Ureter (tissue), 1 donor: ENCODE measurements at places on chromosomes 13 and 19.

GRCh38 chr19:31289381-31289880, 59.8 kb downstream of the TSHZ3 start:
- no peak for DNase-seq

- DNase-seq, result peak; percentile 88
These were observed 25.0 kb downstream of the TSSK6 start for GRCh38 chr19:19490214-19490968.

DNA sequence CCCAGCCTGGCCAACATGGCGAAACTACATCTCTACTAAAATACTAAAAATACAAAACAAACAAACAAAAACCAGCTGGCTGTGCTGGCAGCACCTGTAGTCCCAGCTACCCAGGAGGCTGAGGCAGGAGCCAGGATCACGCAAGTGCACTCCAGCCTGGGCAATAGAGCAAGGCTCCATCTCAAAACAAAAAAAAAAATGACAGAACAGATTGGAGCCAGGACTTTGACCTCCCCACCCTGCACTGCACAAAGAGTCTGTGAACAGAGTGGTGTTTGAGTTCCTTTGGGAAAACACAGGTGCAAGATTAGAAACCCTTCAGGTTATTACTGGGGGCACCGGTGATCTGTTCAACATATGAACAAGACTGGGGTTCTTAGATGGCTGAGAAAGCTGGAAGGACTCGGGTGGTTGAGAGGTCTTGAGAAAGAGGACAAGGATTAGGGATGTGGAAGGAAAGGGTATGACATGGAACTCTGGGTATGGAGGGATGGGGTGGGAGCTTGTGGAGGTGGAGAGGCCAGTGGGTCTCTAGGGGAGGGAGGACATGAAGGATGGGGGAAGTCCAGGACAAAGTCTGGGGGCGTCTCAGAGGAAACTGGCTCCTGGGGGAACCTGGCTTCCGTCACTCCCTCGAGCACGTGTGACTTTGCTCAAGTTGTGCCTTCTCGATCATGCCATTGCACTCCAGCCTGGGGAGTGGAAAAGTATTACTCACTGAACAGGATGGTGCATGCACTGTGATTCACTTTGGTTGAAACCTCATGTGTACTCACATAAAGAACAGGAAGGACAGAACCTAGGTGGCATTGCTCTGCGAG, 25.9 kb downstream of the RCN3 start:
- no peak for DNase-seq

- no peak for DNase-seq
These were observed 14.5 kb upstream of the TSPAN16 start for GRCh38 chr19:11281356-11282049.

GRCh38 chr13:99050983-99051488, 73.2 kb upstream of the DOCK9 start:
- DNase-seq, result no peak

- no peak for DNase-seq
These were observed 72.9 kb upstream of the NPAS1 start for GRCh38 chr19:46946611-46947238.

DNA sequence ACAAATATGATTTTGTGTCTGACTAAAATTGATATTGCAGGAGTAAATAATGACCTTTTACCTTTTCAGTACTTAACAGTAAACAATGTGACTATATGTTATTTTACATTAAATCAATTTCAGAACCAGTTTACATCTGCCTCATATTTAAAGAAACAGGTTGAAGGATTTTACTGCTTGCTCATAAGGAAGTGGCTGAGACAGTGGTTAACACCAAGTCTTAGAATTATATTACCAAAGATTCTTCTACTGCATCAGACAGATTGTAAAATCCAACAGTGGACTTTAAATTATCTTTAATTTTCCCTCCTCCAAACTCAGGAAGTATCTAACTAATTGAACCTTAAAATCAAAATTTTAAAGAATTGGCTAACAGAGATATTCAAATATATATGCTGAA, 1929.9 kb downstream of the PCDH9 start:
- DNase-seq, result no peak

DNA sequence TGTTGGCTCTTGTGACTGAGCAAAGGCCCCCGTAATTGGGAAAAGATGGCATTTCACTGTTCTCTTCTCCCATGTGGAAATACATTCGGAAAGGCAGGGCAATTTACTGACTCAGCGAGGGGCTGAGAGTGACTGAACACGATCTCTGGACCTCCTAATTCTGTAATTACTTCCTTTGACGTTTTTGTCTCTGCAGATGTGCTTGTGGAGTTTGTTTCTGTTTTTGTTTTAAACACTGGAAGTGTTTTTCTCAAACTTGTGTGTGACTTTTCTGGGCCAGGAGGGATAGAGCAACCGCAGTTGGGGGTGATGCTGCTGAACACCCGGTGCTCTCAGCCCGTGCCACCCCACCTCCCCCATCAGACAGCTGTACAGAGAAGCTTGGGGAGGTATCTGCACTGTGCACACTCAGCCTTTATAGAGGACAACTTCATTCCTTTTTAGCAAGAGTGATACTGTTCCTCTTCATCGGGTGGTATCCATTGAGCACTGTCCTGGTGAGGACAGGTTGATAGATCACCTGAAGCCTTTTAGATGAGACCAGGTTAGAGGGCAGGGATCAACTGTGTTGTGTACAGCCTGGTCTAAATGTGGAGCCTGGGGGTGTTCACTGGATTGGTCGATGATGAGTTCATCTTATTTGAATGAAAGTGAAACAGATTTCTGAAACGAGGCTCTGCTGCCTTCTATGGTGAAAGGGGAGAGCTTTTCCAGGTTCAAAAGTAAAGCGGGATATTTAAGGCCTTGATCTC, 117.4 kb downstream of the ESD start:
- DNase-seq, result no peak

DNA sequence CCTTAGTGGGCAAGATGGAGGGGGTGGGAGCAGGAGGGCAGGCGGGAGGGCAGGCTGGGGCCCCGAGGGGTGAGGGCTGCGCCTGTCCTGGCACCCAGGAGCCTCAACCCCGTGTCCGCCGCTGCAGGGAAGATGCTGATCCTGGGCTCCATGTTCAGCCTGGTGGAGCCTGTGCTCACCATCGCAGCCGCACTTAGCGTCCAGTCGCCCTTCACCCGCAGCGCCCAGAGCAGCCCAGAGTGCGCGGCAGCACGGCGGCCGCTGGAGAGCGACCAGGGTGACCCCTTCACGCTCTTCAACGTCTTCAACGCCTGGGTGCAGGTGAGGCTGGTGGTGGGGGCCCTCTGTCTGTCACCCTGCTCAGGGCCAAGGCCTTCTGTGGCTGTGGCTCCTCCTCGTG, 23.5 kb downstream of the DHX34 start:
- no peak for DNase-seq

DNA sequence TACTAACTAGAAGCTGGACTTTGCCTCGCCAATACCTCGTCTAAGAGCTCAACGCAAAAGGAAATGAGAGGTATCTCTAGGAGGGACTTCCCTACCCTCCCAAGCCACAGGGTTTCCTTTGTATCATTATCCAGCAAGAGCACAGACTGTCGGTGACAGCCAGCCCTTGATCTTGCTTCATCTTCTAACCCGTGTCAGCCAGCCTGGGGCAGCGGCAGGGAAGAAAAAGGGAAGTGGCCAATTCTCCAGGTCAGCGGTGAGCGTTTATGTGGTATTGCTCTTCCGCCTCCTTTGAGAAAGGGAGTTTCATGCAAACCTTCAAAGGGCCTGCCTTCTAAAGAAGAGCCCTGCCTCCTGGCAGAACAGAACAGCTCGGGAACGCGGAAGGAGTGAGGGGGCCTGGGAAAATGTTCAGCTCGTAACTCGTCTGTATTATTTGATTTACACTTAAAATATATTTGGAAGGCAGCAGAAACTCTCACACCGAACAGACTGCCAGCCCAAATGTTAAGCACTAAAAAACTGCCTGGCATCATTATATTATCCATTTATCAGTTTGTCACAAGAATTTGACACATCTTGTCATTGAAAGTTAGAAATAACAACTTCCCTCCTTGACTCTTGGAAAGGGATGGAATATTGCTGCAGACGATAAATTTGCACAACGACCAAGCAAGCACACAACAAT, 41.8 kb downstream of the EFNB2 start:
- no peak for DNase-seq

DNA sequence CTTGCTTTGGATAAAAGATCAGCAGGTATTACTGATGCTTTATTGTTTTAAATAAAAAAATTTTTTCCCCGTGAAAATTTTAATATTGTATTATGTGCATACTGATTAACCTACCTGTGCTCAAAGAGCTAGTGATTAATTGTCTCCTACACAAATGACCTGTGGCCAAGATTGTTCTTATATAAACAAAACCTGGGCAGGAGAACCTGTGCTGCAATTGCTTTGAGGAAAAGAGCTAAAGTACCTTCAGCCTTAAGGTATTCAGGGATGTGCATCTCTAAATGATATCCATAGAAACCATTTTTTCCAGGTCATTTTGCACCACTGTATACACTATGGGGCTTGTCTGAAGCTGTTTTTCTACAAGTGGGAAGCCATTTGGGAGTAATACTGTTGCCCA, 1.2 kb downstream of the FRY start:
- DNase-seq, result no peak

DNA sequence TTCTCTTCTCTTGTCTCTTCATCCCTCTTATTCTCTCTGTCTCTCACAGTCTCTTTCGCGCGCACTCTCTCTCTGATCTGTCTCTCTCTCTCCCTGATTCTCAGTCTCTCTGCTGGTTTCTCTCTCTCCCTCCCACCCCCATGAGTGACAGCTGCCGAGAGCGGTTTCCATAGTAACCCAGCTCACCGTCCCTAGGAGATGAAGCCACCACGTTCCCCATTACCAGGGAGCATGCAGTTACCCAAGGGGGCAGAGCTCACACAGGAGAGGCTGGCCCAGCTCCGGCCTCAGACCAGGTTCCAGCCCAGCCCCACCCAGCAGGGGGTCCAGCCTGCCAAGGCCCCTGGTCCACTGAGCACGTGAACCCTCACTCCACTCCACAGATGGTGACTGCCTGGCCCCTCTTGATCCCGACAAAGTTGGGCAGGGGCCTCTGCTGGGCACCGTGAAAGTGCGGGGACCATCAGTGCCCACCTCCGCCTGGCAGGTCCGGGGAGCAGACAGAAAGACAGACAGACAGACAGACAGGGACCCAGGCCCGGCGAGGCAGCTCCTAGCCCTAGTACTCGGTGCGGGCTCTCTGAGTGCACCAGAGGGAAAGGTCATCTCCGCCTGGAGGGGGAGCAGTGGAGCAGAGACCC, 50.6 kb downstream of the CELF5 start:
- DNase-seq, result no peak

GRCh38 chr19:10535613-10536012, 8.1 kb upstream of the ATG4D start:
- peak; percentile 59 for DNase-seq

- DNase-seq, result no peak
These were observed 79.6 kb downstream of the TEX26 start for GRCh38 chr13:31011901-31012654.

- no peak for DNase-seq
These were observed 529.9 kb downstream of the SLITRK1 start for GRCh38 chr13:83352391-83352790.

- no peak for DNase-seq
These were observed 30.1 kb upstream of the METTL21C start for GRCh38 chr13:102724923-102725322.

DNA sequence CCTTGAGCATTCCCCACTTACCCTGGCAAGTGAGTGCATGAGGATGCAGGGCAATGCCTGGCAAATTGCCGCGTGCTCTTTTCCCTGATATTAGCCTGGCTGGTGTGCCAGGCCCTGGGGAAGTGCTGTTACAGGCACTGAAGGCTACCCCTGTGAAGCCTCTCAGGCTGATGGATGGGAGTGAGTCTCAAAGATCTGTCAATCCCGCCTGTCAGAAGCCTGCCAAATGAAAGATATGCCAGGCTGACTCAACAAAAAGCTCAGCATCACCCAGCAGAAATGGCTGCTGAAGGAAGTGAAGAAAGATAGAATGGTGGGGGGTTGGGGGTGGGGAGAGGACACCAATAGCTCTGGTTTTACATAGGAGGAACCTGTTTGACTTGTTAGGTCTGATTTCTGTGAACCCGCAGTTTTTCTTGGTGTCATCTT, 112.1 kb downstream of the LACC1 start:
- DNase-seq, result no peak

DNA sequence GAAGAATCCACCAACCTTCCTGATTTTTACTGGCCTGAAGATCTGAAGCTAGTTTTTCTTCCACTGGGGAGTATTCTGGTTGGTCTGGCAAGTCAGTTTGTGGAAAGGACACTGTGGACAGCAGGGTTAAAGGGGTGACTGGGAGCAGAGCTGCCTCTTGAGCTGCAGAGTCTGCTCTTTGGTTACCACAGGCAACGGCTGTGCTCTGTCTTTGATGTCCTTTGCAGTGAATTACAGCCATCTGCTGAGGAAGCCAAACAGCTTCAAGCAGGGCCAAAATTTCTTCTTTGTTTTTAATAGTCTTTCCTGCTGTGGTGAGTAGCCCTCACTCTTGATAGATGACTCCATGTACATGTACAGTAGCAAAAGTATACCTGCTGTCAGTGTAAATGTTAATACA, 75.7 kb downstream of the ZNF100 start:
- DNase-seq, result no peak

- no peak for DNase-seq
These were observed 86.0 kb downstream of the ING1 start for GRCh38 chr13:110799246-110800236.

DNA sequence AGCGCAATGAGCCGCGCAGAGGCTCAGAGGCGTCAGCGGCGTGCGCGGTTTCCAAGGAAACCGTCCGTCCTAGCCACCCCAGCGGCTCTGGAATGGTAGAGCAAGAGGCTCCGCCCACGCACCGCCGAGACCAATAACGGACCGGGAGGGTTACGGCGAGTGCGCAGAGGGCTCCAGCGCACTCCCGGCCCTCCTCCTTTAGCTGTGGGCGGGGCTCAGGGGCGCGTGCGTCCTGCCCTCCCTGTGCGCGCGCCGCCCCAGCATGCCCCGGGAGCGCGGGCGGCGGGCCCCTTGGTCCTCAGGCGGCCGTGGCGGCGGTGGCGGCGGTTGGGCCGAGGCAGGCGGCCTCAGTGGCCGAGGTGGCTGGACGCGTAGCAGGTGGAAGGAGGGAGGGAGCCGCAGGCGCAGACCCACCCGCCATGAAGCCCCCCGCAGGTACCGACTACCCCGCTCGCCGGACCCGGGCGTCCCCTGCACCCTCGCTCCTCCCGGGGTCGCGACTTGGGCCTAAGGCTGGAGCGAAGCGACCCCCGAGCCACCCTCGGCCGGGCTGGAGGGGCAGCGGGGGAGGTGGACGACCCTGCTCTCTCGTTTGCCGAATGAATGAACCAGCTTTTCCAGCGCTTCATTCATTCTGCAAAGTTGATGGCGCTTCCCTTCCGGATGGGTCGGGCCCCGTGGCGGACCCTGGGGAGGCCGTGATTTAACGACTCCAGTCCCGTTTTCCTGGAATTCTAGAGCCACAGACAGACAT, at the start of gene THOP1:
Gene THOP1, plus strand, starts transcription at position 260 of the 754 bp plus-strand sequence. Its CDS starts 160 bp downstream, at position 420.
- peak; percentile 97 for DNase-seq

GRCh38 chr13:99749271-99750019, 222.1 kb downstream of the ZIC5 start:
- DNase-seq, result no peak
